Posterior cingulate gyrus (tissue), 11 donors: ENCODE measurements at places on chromosomes 7 and 10.

GRCh38 chr10:86265236-86265894 is 101.2 kb downstream of the GRID1 start:
- DNase-seq: no peak

- no peak for DNase-seq
These were observed 2.0 kb upstream of the KIF11 start for GRCh38 chr10:92590623-92591549.

GRCh38 chr10:17075533-17076359 is 53.9 kb downstream of the CUBN start:
- no peak for DNase-seq

DNA sequence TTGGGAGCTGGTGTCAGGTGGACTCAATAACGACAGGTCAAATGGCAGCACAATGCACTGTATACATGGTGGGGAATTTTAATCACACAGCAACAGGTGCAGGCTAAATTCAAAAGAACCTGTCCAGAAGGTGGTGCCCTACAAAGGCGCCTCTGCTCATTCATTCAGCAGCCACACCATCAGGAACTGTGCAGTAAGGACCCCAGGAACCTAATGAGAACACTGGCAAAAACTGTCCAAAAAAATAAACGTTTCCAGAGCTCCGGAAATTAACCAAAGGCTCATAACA is 21.9 kb upstream of the CRYGN start:
- no peak for DNase-seq

GRCh38 chr7:127988751-127989150 is 42.5 kb downstream of the LRRC4 start:
- no peak for DNase-seq

DNA sequence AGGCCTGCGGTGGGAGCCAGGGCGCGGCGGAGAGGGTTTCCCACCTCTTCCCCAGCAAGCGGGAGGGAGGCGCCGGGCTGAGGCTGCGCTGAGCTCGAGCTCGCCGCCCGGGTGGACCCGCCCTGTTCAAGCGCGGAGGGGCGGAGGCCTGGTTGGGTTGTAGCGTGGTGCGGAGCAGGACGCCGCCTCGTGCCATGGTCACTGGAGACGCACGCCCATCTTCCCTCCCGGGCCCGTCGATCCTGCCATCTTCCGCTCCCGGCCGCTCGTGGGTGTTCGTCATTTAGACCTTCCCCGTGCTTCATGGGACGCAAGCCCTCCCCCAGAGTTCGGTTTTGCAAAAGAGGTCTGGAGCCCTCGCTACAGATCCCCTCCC is 9.3 kb upstream of the EN2 start:
- no peak for DNase-seq

GRCh38 chr10:32104622-32105509 is 48.6 kb upstream of the KIF5B start:
- DNase-seq: no peak

- no peak for DNase-seq
These were observed 69.4 kb downstream of the FAM53B start for GRCh38 chr10:124674768-124675222.

DNA sequence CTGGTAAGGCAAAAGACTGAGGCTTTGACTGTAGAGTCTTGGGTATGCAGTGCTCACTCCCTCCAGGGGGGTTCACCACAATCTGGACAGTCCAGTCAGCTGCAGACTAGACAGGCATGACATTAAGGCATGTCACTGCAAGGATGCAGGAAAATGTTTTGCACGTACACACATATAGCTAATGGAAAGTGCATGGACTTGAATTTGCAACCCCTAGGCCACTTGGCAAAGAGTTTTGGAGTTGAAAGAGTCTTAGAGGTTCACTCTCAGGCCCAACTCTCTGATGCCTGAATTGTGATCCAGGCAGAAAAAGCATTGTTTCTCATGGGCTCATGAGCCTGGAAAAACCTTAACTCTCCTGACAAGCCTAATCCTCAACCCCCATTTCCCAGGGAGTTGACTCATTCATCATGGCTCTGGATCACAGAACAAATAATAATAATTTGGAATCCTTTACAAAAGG is 51.9 kb downstream of the LAMB4 start:
- no peak for DNase-seq
